Activated CD8-positive, alpha-beta T cell treated with anti-CD3 and anti-CD28 coated beads for 36 hours (primary cell): ENCODE measurements at places on chromosomes 1 and 21. TPM values are rescaled to one million over a fixed set of nuclear protein-coding genes. Genes with fewer than 3 reads are reported as not detected.

The CADM3 gene
- not detected for total RNA-seq

The CFHR5 gene
- total RNA-seq = not detected

The AVPR1B gene
- total RNA-seq = not detected

DNA sequence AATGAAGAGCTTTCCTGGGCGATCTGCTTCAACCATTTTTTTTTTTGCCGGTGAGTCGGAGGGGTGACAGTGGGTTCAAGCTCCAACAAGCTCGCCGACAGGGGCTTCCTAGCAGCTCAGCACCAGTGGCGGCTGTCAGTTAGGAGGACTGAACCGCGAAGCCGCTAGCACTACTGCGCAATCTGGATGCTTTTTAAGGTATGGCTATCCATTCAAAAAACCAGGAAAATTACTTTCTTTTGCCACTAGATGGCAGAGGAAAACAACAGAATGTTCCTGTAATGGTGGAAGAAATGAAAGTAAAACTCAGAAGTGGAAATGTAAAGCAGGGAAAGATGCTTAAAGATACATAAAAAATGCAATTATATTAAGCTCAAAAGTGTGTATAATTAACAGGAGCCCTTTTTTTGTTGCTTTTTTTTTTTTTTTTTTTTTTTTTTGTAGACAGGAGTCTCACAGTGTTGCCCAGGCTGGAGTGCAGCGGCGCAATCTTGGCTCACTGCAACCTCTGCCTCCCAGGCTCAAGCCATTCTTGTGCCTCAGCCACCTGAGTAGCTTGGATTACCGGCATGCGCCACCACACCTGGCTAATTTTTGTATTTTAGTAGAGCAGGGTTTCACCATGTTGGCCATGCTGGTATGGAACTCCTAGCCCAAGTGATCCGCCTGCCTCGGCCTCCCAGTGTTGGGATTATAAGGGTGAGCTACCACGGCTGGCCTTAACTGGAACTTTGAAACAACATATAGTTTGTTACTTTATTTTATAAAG, 8.5 kb downstream of the KYAT3 start:
- H3K36me3 ChIP-seq = peaks cover 79% of the 10 kb centered on the region
- H3K27ac ChIP-seq = peak overlapping the region; percentile 87
- no peaks in the 10 kb centered on the region for H3K27me3 ChIP-seq
- H3K4me1 ChIP-seq = peaks cover 86% of the 10 kb centered on the region
- DNase-seq = peak; percentile 48

The NFYC gene
- total RNA-seq = 53.8 TPM

DNA sequence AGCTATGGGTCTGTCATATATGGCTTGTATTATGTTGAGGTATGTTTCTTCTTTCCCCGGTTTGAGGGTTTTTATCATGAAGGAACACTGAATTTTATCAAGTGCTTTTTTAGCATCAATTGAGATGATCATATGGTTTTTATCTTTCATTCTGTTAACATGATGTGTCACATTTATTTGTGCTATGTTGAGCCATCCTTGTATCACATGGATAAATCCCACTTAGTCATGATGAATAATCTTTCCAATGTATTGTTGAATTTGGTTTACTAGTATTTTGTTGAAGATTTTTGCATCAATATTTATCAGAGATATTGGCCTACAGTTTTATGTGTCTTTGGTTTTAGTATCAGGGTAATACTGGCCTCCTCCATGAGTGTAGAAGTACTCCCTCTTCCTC, 61.7 kb downstream of the GPR137B start:
- H3K4me1 ChIP-seq = no peaks in the 10 kb centered on the region
- no peak for DNase-seq
- H3K27me3 ChIP-seq = no peaks in the 10 kb centered on the region
- H3K4me3 ChIP-seq = no peak overlapping the region
- peaks cover 67% of the 10 kb centered on the region for H3K36me3 ChIP-seq

GRCh38 chr21:42203321-42203720, 15.6 kb upstream of the ABCG1 start:
- H3K4me3 ChIP-seq = no peak overlapping the region
- peaks cover 43% of the 10 kb centered on the region for H3K4me1 ChIP-seq
- no peaks in the 10 kb centered on the region for H3K36me3 ChIP-seq
- no peak for DNase-seq

DNA sequence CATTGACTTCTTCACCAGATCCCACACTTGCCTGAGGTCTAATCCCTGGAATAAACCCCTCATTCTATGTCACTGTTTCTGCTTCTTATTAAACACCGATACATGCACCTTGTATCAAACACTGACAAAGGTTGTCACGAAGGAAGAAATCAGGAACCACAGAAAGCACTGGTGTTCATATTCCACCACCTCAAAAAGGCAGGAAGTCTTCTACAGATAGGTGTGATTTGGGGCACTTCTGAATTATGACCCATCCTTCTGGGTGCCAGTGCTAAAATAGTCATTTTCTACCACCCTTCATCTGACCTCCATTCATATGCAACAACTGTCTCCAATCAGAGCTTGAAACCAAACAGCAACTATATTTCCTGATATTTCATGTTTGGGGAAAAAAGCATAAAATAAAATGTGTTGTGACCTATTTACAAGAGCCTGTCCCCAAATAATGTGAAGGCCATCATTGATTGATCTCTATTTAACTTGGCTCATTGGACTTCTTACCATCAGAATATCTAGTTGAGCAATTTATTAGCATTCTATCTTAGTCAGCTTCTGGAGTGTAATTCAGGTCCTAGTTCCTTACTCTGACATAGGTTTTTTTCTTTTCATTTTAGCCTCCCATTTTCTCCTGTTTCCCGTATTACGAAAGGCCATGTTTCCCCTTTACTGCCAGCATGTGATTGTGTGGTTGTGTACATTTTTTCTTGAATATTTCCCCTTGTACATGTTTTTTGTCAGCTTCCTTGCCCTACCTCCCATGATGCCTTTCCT, 43.1 kb downstream of the DUSP10 start:
- peaks cover 14% of the 10 kb centered on the region for H3K36me3 ChIP-seq
- peaks cover 10% of the 10 kb centered on the region for H3K4me1 ChIP-seq
- H3K4me3 ChIP-seq = no peak overlapping the region
- no peak overlapping the region for H3K27ac ChIP-seq
- no peak for DNase-seq

GRCh38 chr1:243667591-243667990, 182.5 kb downstream of the AKT3 start:
- H3K36me3 ChIP-seq = peaks cover 16% of the 10 kb centered on the region
- H3K4me3 ChIP-seq = no peak overlapping the region
- no peak for DNase-seq
- H3K4me1 ChIP-seq = peaks cover 5% of the 10 kb centered on the region

DNA sequence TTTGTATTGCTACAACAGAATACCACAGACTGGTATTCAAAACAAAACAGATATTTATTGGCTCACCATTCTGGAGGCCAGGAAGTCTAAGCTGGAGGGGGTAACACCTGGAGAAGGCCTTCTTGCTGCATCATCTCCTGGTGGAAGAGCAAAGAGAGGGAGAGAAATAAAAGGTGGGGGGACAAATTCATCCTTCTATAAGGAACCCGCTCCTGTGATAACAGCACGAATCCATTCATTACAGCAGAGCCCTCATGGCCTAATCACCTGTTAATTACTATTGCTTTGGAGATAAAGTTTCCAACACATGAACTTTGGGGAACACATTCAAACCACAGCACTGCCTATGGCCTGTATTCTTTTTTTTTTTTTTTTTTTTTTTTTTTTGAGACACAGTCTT, 5.4 kb downstream of the S100A2 start:
- peaks cover under 1% of the 10 kb centered on the region for H3K4me1 ChIP-seq
- H3K27ac ChIP-seq = no peak overlapping the region
- no peak overlapping the region for H3K4me3 ChIP-seq
- no peak for DNase-seq
- no peaks in the 10 kb centered on the region for H3K27me3 ChIP-seq

The CTXND2 gene
- total RNA-seq = not detected

The TSPAN1 gene
- total RNA-seq = not detected

DNA sequence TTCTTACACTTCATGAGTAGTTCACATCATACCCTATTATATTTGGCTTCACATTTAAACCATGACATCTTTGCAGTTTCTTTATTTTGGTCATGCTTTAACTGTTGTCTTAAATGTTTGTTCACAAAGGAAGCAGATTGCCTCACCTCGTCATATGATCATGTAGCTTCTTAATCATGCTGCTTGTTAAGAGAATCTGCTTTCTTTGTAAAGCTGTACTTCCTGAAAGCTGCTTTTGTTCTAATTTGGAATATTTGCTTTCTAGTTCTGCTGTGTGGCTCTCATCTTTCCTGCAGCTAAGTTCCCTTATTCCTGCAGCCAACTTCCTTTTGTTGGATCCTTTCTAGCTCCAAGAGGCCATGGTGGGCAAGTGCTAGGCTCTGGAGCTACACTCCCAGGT, 62.9 kb upstream of the SIM2 start:
- H3K4me1 ChIP-seq = peaks cover 7% of the 10 kb centered on the region
- H3K4me3 ChIP-seq = no peak overlapping the region
- no peak overlapping the region for H3K27ac ChIP-seq
- DNase-seq = no peak

GRCh38 chr1:237613984-237614383, 276.7 kb downstream of the ZP4 start:
- DNase-seq = no peak
- H3K36me3 ChIP-seq = no peaks in the 10 kb centered on the region
- H3K27me3 ChIP-seq = no peaks in the 10 kb centered on the region
- no peak overlapping the region for H3K27ac ChIP-seq

The TM2D1 gene
- 22.6 TPM for total RNA-seq

DNA sequence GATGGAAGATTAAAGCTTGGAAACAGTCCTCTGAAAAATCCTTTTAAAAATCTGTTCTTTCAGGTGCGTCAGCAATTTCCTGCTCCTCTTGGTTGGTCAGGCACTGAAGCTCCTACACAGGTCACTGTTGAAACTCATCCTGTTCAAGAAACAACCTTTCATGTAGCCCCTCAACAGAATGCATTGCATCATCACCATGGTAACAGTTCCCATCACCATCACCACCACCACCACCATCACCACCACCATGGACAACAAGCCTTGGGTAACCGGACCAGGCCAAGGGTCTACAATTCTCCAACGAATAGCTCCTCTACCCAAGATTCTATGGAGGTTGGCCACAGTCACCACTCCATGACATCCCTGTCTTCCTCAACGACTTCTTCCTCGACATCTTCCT, 145.3 kb downstream of the DYRK1A start:
- H3K4me1 ChIP-seq = peaks cover 5% of the 10 kb centered on the region
- peaks cover 57% of the 10 kb centered on the region for H3K36me3 ChIP-seq
- DNase-seq = no peak

DNA sequence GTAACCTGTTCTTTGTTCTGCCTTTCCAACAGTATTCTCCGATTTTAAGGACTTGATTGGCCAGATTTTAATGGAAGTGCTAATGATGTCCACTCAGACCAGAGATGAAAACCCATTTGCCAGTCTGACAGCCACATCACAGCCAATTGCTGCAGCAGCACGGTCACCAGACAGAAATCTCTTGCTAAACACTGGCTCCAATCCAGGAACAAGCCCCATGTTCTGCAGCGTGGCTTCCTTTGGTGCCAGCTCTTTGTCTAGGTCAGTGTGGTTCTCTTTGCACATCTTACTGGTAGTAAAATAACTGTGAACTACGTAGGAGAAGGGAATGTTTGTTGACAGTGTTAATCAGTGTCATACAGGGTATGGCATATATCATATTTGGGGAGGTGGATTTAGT, 72.7 kb downstream of the UBE4B start:
- H3K27ac ChIP-seq = no peak overlapping the region
- DNase-seq = no peak
- H3K4me3 ChIP-seq = no peak overlapping the region
- H3K27me3 ChIP-seq = no peaks in the 10 kb centered on the region

DNA sequence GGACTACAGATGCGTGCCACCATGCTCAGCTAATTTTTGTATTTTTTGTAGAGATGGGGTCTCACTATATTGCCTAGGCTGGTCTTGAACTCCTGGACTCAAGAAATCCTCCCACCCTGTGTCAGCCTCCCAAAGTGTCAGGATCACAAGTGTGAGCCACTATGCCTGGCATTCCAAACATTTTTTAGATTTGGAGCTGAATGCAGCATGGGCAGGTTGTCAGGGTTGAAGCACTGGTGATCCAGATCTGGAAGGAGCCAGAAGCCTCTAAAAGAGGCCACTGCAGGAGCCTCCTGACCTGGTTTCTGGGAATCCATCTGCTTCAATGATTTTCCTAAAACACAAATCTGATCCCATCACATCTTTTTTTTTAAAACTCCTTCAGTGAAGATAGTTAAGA, 1.8 kb upstream of the CTPS1 start:
- peaks cover 24% of the 10 kb centered on the region for H3K36me3 ChIP-seq
- H3K4me1 ChIP-seq = peaks cover 37% of the 10 kb centered on the region
- H3K27me3 ChIP-seq = no peaks in the 10 kb centered on the region

The OR2M3 gene
- total RNA-seq = not detected

DNA sequence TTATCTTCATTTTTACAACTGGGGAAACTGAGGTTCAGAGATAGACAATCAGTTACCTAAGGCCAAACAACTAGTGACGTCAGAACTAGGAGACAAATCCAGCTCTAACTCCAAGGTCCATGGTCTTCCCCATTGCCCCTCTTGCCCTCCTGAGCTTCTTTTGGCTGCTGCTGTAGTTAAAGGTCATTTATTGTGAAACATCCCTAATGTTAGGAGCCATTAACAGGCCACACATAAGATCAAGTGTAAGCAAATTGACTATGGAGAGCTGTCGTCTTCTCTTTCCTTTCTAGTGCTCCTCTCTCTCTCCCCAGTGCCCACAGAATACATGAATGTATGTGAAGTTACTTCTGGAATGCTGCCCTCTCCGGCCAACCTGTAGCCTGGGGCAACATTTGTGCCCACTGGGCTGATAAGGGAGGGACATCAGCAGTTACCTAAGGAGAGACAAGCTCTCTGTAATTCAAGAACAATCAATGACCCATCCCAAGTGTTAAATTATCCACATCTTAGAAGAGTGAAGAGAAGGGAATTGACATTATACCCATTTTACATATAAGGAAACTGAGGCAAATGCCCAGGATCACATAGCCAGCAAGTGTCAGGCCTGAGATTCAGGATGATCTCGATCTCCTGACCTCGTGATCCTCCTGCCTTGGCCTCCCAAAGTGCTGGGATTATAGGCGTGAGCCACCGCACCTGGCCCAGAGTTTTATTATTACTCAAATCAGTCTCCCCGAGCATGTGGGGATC, 40.1 kb downstream of the PTAFR start:
- peaks cover 19% of the 10 kb centered on the region for H3K27me3 ChIP-seq
- H3K27ac ChIP-seq = no peak overlapping the region
- peaks cover 6% of the 10 kb centered on the region for H3K4me1 ChIP-seq
- H3K36me3 ChIP-seq = no peaks in the 10 kb centered on the region

DNA sequence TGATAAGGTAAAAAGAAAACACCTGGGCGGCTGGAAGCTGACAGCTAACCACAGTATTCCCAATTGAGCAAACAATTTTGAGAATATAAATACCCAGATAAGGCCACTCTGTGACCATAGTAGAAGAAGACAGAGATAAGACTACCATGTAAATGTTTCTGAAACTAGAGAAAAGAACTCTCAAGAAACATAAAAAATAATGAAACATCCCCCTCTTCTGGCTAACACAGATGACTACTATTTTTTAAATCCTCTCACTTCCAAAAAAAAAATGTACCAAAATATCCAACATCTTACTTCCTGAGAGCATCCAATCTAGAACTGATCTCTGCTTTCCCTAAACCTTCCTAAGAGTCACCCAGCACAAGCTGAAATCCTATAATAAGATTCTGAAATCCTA, 125.9 kb downstream of the HFM1 start:
- H3K27ac ChIP-seq = no peak overlapping the region
- no peak overlapping the region for H3K4me3 ChIP-seq
- no peaks in the 10 kb centered on the region for H3K4me1 ChIP-seq
- H3K27me3 ChIP-seq = peaks cover 6% of the 10 kb centered on the region
- H3K36me3 ChIP-seq = no peaks in the 10 kb centered on the region
